ENCODE measurements at places on chromosomes 11 and 22.

DNA sequence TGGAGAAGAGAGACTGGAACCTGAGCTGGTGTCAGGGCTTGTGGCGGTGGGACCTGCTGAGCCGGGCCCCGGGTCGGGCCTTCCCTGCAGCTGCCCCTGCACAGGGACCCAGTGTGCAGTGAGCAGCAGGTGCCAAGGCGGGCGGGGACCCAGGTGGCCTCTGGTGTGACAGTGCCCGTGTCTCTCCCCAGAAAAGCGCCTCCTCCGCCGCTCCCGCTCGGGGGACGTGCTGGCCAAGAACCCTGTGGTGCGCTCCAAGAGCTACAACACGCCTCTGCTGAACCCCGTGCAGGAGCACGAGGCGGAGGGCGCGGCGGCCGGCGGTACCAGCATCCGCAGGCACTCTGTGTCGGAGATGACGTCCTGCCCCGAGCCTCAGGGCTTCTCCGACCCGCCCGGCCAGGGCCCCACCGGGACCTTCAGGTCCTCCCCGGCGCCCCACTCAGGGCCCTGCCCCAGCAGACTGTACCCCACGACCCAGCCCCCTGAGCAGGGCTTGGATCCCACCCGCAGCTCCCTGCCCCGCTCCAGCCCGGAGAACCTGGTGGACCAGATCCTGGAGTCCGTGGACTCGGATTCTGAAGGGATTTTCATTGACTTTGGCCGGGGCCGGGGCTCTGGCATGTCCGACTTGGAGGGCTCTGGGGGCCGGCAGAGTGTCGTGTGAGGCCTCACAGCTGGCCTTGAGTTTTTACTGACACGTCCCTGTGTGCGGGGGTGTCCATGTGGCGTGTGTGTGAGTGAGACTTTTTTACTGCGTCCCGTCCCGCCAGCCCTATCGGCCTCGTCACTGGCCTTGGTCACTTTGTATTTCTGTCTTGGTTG, 15.6 kb upstream of the ARHGAP8 start:
- no peak for DNase-seq

DNA sequence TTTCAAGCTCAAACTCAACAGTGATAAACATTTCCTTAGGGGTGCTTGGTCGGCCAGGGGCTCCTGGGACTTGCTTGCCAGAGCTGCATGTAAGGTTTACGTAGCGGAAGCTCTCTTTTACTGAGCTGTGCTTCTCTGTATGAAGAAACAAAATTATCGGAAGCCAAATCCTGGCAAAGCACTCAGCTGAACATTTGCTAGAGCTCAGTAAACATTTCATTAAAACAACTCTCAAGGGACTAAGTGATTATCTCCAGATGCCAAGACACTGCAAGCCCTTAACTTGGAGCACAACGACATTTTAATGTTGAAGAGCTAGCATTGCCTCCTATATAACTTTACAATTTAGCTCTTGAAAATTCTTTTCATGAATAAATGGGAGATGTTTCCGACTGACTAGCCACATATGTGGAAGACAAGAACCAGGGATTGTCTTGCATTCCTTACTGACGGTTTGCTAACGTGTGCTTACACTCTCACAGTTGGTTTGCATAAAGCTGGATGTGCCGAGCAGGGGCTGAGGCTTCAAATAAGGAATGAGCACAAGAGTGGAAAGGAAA, 43.4 kb downstream of the SCUBE2 start:
- no peak for DNase-seq

GRCh38 chr11:102487214-102487613, 34.6 kb upstream of the TMEM123 start:
- no peak for DNase-seq

DNA sequence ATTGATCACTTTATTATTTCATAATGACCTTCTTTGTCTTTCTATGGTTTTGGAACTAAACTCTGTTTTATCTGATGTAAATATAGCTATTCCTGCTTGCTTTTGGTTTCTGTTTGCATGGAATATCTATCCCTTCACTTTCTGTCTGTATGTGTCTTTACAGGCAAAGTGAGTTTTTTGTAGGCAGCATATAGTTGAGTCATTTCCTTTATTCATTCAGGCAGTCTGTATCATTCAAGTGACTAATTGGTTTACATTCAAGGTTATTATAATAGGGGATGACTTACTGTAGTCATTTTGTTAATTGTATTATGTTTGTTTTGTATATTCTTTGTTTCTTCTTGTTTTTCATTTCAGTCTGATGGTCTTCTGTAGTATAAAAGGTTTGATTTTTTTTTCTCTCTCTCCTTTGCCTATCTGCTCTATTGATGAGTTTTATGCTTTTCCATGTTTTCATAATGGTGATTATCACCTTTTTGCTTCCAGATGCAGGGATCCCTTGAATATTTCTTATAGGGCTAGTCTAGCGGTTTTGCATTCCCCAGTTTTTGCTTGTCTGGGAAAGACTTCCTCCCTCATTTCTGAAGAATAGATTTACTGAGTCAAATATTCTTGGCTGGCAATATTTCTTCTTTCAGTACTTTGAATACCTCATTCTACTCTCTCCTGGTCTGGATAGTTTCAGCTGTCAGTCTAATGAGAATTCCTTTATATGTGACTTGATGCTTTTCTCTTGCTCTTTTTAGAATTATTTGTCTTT, 50.4 kb downstream of the GDPD4 start:
- DNase-seq = no peak

GRCh38 chr11:69316956-69317355, 23.0 kb downstream of the MYEOV start:
- no peak for DNase-seq

- DNase-seq = no peak
These were observed 1219.8 kb upstream of the RAG2 start for GRCh38 chr11:37817727-37818270.

- DNase-seq = no peak
These were observed 70.8 kb upstream of the PHOX2A start for GRCh38 chr11:72314600-72315392.

- DNase-seq = no peak
These were observed 29.3 kb upstream of the MMP7 start for GRCh38 chr11:102559839-102560238.

DNA sequence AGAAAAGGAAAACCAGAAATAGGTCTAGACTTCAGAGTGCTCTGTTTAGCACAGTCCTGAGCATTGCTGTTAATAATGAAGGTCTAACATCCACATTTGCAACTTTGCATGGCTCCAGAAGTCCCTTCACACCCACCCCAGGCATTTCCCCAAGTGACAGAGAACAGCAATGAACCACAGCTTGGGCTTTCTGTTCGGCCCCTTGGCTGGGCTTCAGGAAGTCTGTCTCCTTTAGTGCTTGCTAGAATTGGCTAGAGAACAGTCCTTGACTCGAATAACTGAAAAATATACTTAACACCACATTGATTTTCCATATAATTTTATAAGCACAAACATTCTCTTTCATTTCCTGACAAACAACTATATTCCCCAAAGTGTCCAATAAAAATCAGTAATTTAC, 29.3 kb upstream of the TENM4 start:
- DNase-seq = no peak

- DNase-seq = no peak
These were observed 273.8 kb upstream of the B3GAT1 start for GRCh38 chr11:134685793-134686380.

GRCh38 chr11:1071571-1072115, 3.0 kb upstream of the MUC2 start:
- DNase-seq = no peak

DNA sequence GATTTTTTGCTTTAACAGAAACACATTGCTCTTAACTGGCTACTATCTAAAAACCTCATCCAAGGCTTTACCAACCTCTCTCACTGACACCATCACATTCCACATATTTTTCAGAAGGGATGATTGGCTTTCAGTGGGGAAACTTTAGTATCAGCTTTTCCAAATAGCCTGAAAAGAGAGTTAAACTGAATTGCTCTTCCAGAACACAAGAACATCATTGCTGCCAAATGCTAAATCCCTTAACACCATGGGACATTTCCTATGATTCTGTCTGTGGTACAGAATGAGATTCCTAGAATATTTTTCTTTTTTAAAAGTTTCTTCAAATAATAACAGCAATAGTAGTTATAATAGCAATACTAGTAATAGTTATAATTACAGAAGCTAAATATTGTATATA, 45.4 kb downstream of the SOX6 start:
- no peak for DNase-seq

DNA sequence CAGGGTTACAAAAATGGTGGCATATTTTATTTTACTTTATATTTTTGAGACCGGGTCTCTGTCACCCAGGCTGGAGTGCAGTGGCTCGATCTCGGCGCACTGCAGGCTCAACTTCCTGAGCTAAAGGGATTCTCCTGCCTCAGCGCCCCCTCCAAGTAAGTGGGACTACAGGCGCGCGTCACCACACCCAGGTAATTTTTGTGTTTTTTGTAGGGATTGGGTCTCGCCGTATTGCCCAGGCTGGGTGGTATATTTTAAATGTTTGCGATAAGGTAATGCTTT, 652 bp upstream of the FOSL1 start:
- DNase-seq = no peak

DNA sequence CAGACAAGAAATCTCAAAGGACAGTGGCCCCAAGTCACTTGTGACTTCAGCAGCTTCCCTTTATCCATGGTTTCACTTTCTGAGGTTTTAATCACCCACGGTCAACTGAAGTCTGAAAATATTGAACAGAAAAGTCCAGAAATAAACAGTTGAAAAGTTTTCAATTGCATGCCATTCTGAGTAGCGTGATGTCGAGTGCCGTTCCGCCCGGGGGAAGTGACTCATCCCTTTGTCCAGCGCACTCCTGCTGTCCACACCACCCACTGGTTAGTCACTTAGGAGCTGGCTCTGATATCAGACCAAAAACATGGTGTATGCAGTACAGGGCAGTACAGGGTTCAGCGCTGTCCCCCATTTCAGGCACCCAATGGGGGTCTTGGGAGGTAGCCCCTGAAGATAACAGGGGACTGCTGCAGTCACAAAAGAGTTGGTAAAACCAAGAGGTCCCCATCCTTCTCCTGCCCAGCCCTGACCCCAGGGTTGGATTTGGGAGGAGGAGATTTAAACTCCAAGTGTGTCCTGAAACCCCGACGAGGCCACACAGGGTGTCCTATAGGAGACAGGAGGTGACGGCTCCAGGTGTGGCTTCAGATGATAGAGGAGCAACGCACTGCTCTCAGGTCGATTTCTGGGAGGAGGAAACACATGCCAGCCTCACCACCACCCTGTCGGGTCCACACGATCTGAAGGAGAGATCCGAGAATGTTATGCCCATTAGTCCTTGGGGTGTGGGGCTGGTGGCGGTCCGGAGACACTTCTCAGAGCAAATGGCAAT, 390.1 kb downstream of the CTTN start:
- no peak for DNase-seq

- no peak for DNase-seq
These were observed 42.3 kb downstream of the IGF2 start for GRCh38 chr11:2096919-2097301.

DNA sequence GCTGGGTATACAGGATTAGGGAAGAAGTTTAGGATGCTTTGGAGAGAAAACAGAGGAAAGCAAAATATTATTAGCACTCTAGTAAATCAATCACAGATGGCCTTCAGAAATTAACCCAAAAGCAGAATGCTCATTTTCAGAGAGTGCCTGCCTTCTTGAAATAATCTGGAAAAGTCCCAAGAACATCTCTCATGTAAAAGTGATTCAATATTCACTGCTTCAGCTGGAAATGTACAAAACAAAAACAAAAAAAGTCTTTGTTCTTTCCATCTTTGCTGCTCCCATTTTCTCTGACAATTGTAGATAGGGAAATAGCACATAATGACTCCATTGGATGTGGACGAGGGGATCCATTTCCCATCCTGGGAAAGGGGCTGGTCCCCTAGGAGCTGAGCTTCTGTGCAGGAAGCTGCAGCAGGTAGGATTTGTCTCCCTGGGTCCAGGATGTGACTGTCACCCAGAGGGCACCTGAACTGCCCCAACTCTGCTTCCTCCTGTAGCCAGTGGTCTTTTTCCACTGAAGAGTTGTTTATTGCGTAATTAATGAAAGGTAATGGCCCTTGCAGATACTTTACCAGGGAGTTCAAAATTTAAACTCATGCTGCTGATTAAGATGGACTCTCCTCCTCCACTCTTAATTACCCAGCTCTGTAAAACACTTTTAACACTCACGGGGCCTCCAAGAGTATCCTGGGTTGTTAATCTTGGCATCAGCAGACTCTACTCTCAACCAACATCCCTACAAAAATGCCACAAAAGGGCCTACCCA, 57.9 kb downstream of the SC5D start:
- no peak for DNase-seq

- DNase-seq = no peak
These were observed 71.6 kb downstream of the CCDC34 start for GRCh38 chr11:27291302-27291889.

- DNase-seq = no peak
These were observed 4.5 kb downstream of the OR5B21 start for GRCh38 chr11:58503361-58503856.

- DNase-seq = no peak
These were observed 7.8 kb downstream of the SEPTIN3 start for GRCh38 chr22:41976961-41977566.

DNA sequence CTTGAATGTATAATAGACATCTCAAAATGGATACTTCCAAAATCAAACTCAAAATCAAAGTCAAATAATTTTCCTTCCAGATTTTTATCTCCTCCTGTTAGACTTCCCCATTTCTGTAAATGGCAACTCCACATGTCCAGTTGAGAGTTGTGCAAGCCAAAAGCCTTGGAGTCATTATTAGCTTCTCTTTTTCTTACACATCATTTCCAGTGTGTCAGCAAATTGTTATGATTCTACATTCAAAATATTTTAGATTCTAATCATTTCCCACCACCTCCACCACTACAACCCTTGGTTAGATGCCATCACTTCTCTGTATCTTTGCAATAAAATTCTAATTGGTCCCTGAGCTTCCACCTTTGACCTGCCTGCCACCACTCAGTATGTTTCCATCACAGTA, 155.7 kb downstream of the CNTN5 start:
- no peak for DNase-seq

DNA sequence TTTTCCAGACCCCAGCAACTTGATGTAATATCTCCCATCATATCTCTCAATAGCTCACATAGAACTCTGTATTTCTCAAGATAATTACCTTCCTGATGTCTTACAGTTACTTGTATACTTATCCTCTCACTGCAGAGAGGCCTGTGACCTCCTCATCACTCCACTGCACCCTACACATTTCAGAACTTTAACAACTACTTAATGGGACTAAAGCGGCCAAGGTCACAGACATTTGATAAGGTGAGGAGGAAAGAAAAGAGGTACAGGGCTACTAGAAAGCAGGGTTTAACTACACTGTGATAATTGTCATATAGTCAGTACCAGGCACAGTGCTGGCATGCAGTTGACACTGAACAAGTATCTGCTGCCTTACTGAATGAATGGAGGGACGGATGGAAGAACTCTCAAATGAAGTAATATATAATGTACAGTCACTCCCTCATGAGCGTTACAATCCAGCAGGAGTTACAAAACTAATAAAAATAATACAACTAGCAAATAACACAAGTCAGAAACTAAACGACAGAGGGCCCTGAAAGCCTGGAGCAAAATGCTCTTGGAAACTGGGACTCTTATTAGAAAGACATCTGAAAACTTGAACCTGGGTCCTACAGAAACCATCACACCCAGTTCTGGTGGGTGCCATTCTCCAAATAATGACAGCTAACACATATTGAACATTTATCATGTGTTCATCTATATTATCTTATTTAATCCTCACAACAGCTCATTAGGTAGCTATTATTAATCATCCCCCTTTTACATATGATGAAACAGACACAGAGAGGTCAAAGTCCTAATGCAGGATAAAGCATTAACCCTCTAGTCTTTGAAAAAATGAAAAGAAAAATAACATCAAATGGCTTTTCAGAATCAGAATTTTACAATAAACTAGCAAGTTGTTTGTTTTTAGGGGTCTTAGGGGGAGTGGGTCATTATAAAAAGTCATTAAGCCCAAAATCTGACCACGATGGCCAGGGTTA, 14.3 kb downstream of the PI4KA start:
- no peak for DNase-seq

Data from stimulated activated CD4-positive, alpha-beta T cell treated with anti-CD3 and anti-CD28 coated beads, Interleukin-4, amount 100 ng/mL, for 48 hours (primary cell).